ENCODE measurements at places on chromosomes 3 and 15. TPM values are rescaled to one million over a fixed set of nuclear protein-coding genes. Genes with fewer than 3 reads are reported as not detected.
A peak's percentile ranks its signal among the peaks of the same experiment; 100 is the strongest.

Gene ANKRD63
- total RNA-seq: not detected

Gene CTDSPL
- 36.8 TPM for total RNA-seq

Gene SEMA3B
- total RNA-seq: 2.9 TPM

Gene GOLGA6A
- total RNA-seq: not detected

Gene TTC21A
- total RNA-seq: 8.2 TPM

Gene HGD
- 1.2 TPM for total RNA-seq

Gene TUSC7
- not detected for total RNA-seq

Gene GPX1
- total RNA-seq: 165 TPM

Gene ACKR2
- total RNA-seq: 0.56 TPM

DNA sequence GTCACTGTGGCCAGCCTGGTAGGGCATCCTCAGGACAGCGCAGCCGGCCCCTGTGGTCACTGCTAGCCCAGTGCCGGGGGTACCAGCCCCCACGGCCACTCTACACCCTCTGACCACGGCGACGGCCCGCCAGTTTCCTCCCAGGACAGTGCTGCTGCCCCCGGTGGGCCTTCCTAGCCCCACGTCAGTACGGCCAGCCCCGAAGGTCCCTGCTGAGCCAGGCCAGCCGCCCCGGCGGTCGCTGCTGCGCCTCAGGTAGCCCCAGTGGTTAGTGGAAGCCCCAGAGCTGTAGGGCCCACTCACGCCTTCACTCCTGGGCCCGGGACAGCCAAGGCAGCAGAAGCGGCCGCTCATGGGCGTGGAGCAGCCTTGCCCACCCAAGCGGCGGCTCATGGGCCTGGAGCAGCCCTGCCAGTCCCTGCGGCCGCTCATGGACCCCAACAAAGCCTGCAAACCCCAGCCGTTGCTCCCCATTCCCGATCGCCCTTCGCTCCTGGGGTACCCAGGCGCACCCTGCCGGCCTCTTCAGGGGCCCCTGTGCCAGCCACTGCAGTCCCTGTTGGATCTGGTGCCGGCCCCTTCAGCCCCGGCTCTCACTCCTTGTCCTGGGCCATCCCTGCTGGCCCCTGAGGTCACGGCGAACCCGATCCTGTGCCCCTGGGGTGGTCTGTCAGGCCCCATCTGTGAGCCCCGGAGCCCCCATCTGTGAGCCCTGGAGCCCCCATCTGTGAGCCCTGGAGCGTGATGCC, 9.5 kb upstream of the ROPN1B start:
- DNase-seq: no peak
- peaks cover 34% of the 10 kb centered on the region for H3K27me3 ChIP-seq
- no peaks in the 10 kb centered on the region for H3K4me1 ChIP-seq
- no peak overlapping the region for H3K27ac ChIP-seq
- no peak overlapping the region for H3K4me3 ChIP-seq

GRCh38 chr15:74989527-74989926, 5.8 kb upstream of the SCAMP5 start:
- no peak for DNase-seq
- H3K4me1 ChIP-seq: peaks cover 1% of the 10 kb centered on the region
- H3K27me3 ChIP-seq: peaks cover 68% of the 10 kb centered on the region
- H3K27ac ChIP-seq: no peak overlapping the region

GRCh38 chr3:151135541-151136337, 50.3 kb downstream of the MED12L start:
- H3K27ac ChIP-seq: no peak overlapping the region
- no peaks in the 10 kb centered on the region for H3K4me1 ChIP-seq
- no peaks in the 10 kb centered on the region for H3K27me3 ChIP-seq
- H3K4me3 ChIP-seq: no peak overlapping the region
- peaks cover 19% of the 10 kb centered on the region for H3K36me3 ChIP-seq

DNA sequence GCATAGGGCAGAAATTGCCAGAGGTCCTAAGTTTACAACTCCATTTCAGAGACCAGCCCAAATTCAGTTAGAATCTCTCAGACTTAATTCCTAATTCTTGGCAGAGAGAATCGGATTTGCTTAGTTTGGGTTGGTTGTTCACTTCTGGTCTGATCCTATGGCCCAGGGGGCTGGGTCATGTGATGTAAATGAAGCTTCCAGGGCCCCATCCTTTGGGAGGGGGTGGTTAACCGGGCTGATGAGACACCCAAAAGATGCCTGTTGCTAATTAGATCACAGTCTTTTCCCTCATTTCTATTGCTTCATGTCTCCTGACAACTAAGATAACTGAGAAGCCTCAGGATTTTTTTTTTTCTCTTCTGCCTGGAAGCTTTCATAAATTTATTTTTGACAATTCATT, 11.1 kb upstream of the ZNF620 start:
- H3K27me3 ChIP-seq: peaks cover 9% of the 10 kb centered on the region
- no peaks in the 10 kb centered on the region for H3K4me1 ChIP-seq
- no peak overlapping the region for H3K4me3 ChIP-seq
- no peak overlapping the region for H3K27ac ChIP-seq
- no peak for DNase-seq

- DNase-seq: no peak
- H3K27ac ChIP-seq: no peak overlapping the region
- H3K36me3 ChIP-seq: no peaks in the 10 kb centered on the region
- H3K4me3 ChIP-seq: no peak overlapping the region
- no peaks in the 10 kb centered on the region for H3K27me3 ChIP-seq
- peaks cover 10% of the 10 kb centered on the region for H3K4me1 ChIP-seq
Measured at GRCh38 chr3:174417573-174417972, 441.6 kb upstream of the NAALADL2 start.

DNA sequence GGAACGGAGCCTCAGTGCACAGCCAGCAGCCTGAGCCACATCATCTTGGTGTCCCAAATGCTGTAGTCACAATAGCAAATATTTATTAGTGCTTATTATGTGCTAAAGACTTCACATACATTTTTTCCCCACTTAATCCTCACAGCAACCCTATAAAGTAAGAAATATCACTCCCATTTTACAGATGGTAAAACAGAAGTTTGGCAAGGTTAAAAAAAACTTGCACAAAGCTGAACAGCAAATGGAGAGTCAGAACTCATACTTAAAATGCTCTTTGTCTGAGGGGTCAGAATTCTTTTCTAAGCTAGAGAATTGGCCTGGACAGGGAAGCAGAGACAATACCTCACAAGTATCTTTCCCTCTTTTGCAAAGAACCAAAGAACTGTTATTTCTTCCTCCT, 30.9 kb upstream of the THRB start:
- peaks cover 55% of the 10 kb centered on the region for H3K27me3 ChIP-seq
- DNase-seq: no peak
- no peaks in the 10 kb centered on the region for H3K36me3 ChIP-seq
- no peak overlapping the region for H3K27ac ChIP-seq

DNA sequence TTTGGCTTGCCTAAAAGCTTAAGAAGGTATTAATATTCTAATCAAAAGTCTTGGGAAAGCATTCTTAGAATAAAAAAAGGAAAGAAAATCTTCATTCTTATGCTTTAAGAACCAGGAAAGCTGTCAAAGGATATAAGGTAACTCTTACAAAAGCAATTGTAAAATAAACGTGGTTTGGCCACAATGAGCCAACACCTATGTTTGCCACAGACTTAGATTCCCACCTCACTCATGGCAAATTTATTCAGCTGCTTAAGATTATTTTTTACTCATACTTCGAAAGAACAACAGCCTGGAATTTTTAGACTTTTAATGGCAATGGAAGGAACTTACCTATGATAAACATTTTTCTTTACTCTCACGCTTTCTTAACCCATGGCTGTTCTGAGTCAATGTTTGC, 38.4 kb downstream of the AGTR1 start:
- H3K27me3 ChIP-seq: no peaks in the 10 kb centered on the region
- peaks cover 13% of the 10 kb centered on the region for H3K4me1 ChIP-seq
- no peak overlapping the region for H3K4me3 ChIP-seq
- no peaks in the 10 kb centered on the region for H3K36me3 ChIP-seq
- no peak for DNase-seq

DNA sequence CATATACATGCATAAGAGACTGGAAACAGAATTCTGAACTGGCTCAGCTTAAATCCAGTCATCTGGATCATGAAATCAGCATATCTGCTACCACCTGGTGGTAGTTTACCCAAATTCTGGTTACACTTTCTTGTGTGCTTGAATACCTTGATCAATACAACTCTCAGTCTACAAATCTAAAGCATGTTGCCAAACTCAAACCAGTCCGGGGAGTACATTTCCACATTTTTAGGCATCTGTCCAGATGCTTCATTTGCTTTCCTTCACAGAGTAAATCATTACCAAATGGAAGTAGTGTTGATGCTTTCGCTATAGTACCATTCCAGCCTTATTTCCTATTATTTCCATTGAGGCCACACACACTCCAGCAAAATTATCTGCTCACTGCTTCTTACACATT, 126.4 kb downstream of the P2RY1 start:
- no peaks in the 10 kb centered on the region for H3K36me3 ChIP-seq
- no peak overlapping the region for H3K27ac ChIP-seq
- no peak for DNase-seq
- H3K27me3 ChIP-seq: no peaks in the 10 kb centered on the region
- no peak overlapping the region for H3K4me3 ChIP-seq

DNA sequence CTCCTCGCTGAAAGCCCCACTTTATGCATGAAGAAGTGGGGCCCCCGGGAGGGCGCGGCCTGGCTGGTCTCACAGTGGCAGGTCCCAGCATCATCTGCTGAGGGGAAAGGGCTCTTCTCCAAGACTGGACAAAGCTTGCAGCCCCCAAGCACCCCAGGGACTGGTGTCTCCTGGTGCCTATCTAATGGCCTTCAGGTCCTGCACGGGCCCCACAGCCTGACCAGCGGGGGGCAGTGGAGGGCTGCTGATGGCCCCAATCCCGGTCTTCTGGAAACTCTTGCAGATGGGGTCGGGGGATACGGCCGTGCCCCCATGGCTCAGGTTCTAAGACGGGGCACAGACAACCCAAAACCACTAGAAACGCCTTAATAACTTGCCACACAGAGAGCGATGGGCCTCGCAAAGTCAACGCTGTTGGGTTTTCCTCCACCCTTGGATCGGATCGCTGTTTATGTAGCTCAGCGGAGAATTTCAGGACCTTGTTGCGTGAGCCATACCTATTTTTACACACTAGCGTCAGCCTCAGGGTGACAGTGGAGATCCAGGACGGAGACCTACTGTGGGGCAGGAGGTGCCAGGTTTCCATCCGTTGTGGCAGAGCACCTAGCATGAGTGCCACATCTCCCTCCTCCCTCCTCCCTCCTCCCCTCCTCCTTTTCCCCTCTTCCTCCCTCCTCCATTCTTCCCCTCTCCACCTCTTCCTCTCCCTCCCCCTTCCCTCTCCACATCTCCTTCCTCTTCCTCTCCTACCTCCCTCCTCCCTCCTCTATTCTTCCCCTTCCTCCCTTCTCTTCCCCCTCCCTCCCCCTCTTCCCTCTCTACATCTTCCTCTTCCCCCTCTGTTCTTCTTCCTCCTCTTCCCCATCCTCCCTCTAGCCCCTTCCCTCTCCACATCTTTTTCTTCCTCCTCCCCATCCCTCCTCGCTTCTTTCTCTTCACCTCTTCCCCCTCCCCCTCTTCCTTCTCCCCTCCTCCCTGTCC, 79.3 kb upstream of the ALDH1L1 start:
- peak; percentile 36 for DNase-seq
- H3K36me3 ChIP-seq: no peaks in the 10 kb centered on the region
- H3K27me3 ChIP-seq: no peaks in the 10 kb centered on the region
- no peak overlapping the region for H3K4me3 ChIP-seq
- peak overlapping the region; percentile 82 for H3K27ac ChIP-seq

GRCh38 chr3:182973047-182973446, 7.3 kb downstream of the DCUN1D1 start:
- DNase-seq: no peak
- no peak overlapping the region for H3K4me3 ChIP-seq
- peaks cover 23% of the 10 kb centered on the region for H3K4me1 ChIP-seq
- H3K27me3 ChIP-seq: no peaks in the 10 kb centered on the region
- H3K36me3 ChIP-seq: peaks cover 3% of the 10 kb centered on the region

GRCh38 chr15:40445421-40445922, 4.7 kb downstream of the BAHD1 start:
- no peak overlapping the region for H3K27ac ChIP-seq
- DNase-seq: no peak
- peak overlapping the region; percentile 81 for H3K4me3 ChIP-seq
- no peaks in the 10 kb centered on the region for H3K36me3 ChIP-seq

DNA sequence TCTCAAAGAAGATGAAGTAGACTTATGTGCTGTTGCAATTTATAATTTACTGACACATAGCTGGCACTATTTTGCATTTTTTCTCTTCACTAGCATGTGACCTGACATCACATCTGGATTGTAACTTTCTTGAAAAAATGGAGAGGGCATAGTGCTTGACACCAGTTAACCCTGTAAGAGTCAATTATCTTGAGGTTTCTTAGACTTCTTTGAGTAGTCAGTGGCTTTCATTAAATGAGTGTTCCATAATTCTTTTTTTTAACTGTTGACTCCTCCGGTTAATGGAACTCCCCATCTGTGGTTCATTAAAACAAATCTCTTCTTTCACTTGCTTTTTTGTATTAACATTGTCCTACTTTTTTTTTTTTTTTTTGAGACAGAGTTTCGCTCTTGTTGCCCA, 16.9 kb upstream of the PRKCI start:
- no peak overlapping the region for H3K27ac ChIP-seq
- peaks cover 2% of the 10 kb centered on the region for H3K36me3 ChIP-seq
- no peaks in the 10 kb centered on the region for H3K27me3 ChIP-seq
- H3K4me1 ChIP-seq: peaks cover 23% of the 10 kb centered on the region

- H3K36me3 ChIP-seq: no peaks in the 10 kb centered on the region
- no peak overlapping the region for H3K4me3 ChIP-seq
- DNase-seq: no peak
- H3K27ac ChIP-seq: no peak overlapping the region
- no peaks in the 10 kb centered on the region for H3K4me1 ChIP-seq
- H3K27me3 ChIP-seq: peaks cover 5% of the 10 kb centered on the region
Measured at GRCh38 chr3:71916747-71917369, 131.9 kb upstream of the PROK2 start.

DNA sequence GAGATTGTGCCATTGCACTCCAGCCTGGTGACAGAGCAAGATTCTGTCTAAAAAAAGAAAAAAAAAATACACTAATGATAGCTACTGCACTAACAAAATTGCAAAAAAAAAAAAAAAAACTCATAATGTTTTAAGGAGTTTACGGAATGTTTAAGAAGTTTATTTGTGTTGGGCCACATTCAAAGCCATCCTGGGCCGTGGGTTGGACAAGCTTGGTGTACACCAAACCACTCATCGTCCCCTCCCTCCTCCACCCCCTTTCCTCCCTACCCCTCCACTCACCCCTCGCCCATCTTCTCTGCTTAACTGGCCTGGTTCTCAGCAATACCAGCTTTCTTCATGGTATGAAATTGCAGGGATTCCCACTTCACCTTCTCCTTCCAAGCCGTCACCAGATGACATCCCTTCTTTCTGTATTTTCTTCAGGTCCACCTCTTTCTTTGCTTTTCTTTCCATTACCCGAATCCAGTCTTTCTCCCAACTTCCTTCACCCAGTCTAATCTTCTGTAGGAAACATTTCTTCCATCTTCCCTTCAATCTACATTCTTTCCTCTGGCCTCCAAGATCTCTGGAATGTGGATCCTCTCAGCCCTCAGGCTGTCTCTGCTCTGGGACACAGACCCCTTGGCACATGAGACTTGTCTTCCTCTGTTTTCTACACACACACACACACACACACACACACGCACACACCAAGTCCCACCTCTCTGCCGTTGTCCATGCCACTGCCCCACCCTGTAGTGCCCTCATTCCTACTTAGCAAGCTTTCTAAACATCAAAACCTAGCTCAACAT, 3.5 kb upstream of the MESP1 start:
- no peaks in the 10 kb centered on the region for H3K36me3 ChIP-seq
- H3K4me1 ChIP-seq: no peaks in the 10 kb centered on the region
- no peak for DNase-seq
- no peak overlapping the region for H3K27ac ChIP-seq
- peaks cover 11% of the 10 kb centered on the region for H3K27me3 ChIP-seq

Measured in neural crest cell (in vitro differentiated cells).